ENCODE measurements at places on chromosomes 2 and 18. TPM values are rescaled to one million over a fixed set of nuclear protein-coding genes. Genes with fewer than 3 reads are reported as not detected.

Gene ATP8B1
- 28.3 TPM for total RNA-seq

Gene CDK5R2
- not detected for total RNA-seq

Gene TNS1
- total RNA-seq: 341 TPM

Gene DLX1
- total RNA-seq: 1.3 TPM

Gene CCDC121
- total RNA-seq: 4.5 TPM

Gene RESP18
- total RNA-seq: not detected

Gene LYG1
- not detected for total RNA-seq

GRCh38 chr2:164213916-164214315, 407.4 kb downstream of the GRB14 start:
- no peaks in the 10 kb centered on the region for H3K4me1 ChIP-seq
- no peak overlapping the region for H3K27ac ChIP-seq
- no peaks in the 10 kb centered on the region for H3K36me3 ChIP-seq
- no peak for DNase-seq
- no peak overlapping the region for H3K4me3 ChIP-seq

- no peak for DNase-seq
- H3K27me3 ChIP-seq: no peaks in the 10 kb centered on the region
- no peak overlapping the region for H3K27ac ChIP-seq
- H3K36me3 ChIP-seq: no peaks in the 10 kb centered on the region
- no peaks in the 10 kb centered on the region for H3K4me1 ChIP-seq
- H3K4me3 ChIP-seq: no peak overlapping the region
Measured at GRCh38 chr18:74834424-74835309, 237.0 kb downstream of the ZNF407 start.

- H3K36me3 ChIP-seq: no peaks in the 10 kb centered on the region
- H3K27ac ChIP-seq: no peak overlapping the region
- H3K27me3 ChIP-seq: no peaks in the 10 kb centered on the region
- H3K4me1 ChIP-seq: peaks cover 3% of the 10 kb centered on the region
Measured at GRCh38 chr2:39338502-39338901, 94.7 kb upstream of the CDKL4 start.

DNA sequence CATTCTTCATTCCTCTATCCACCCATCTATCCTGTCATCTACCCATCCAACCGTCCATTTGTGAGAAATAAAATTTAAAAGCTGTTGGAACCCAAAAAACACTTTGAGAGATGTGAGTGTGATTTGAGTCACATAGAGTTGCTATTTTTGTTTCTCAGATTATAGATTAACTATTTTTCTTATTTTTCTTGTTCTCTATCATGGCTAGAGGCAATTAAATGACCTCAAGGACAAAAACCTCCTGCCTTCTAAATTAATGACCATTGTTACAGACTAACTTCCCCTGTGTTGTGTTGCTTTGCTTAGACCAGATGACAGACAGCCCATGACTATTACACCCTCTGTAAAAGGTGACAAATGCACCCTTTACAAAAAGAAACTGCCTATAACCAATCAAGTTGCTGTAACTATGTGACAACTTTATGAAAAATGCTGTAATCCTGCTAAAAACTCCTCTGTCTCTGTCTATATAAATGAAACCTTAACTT, 207.9 kb upstream of the CXCR4 start:
- H3K4me3 ChIP-seq: no peak overlapping the region
- H3K36me3 ChIP-seq: no peaks in the 10 kb centered on the region

DNA sequence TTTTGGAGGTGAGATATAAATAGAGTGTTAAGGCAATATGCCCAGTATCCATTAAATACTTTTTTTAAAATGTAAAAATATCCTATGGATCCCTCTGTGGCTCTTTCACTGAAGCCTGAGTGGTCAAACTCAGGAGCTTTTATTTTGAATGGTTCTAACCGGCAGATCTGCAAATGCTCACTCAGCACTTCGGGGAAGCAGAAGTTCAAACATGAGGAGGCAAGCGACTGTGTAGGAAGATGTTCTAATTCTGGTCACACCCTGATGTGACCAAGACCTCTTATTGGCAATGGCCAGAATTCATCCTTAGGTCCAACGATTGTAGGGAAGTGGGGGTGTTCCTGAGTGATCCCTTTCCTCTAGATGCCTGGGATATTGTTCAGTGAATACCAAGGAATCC, 168.8 kb downstream of the CDCA7 start:
- no peak for DNase-seq
- no peak overlapping the region for H3K27ac ChIP-seq
- H3K4me1 ChIP-seq: no peaks in the 10 kb centered on the region
- no peak overlapping the region for H3K4me3 ChIP-seq
- no peaks in the 10 kb centered on the region for H3K36me3 ChIP-seq
- no peaks in the 10 kb centered on the region for H3K27me3 ChIP-seq

DNA sequence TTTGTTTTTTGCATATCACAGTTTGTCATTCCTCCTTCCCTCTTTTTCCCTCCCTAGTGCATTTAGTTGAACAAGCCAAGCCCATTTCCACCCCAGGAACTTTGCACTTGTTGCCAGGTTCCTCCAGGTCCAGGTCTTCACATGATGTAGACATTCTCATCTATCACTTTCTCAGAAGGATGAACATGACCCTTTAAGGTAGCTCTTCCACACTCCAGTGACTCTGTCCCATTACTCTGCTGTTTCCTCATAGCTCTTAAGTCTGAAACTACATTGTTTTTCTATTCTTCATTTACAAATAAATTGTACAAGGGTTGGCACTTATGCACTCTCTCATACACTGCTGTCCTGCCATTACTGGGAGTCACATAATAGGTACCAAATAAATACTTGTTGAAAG, 6.1 kb downstream of the KYNU start:
- H3K4me1 ChIP-seq: no peaks in the 10 kb centered on the region
- H3K27me3 ChIP-seq: no peaks in the 10 kb centered on the region
- no peak overlapping the region for H3K4me3 ChIP-seq
- no peak overlapping the region for H3K27ac ChIP-seq

- no peaks in the 10 kb centered on the region for H3K36me3 ChIP-seq
- H3K4me1 ChIP-seq: no peaks in the 10 kb centered on the region
- H3K4me3 ChIP-seq: no peak overlapping the region
Measured at GRCh38 chr2:19879120-19879519, 22.7 kb downstream of the TTC32 start.

- H3K36me3 ChIP-seq: no peaks in the 10 kb centered on the region
- no peak overlapping the region for H3K4me3 ChIP-seq
- no peaks in the 10 kb centered on the region for H3K27me3 ChIP-seq
- H3K27ac ChIP-seq: no peak overlapping the region
- no peaks in the 10 kb centered on the region for H3K4me1 ChIP-seq
Measured at GRCh38 chr2:79980816-79981215, 323.7 kb downstream of the LRRTM1 start.

Data from adrenal gland (tissue), 19 donors.